ENCODE measurements at places on chromosomes 4 and X. TPM values are rescaled to one million over a fixed set of nuclear protein-coding genes. Genes with fewer than 3 reads are reported as not detected.

DNA sequence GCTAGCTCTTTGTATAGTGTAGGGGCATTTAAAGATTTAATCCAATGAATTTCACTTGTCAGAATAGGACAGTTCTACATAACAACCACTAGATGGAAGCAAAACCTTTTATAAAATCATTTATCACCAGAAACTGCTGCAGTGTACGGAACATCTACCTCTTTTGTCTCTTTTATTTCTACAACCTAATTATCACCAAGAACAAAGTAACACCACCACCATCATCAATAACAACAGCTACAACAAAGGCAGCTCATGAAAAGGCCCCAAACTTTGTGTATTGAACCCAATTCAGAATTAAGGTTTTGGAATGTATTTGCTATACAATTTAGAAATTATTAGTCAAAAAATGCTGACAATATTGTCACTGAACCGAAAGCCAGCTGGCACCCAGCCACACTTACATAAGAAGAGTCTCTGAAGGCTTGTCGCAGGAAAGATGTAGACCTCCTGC is 260.9 kb upstream of the RPS6KA3 start:
- H3K27ac ChIP-seq: no peak overlapping the region
- H3K4me3 ChIP-seq: no peak overlapping the region
- H3K27me3 ChIP-seq: no peaks in the 10 kb centered on the region
- H3K4me1 ChIP-seq: no peaks in the 10 kb centered on the region
- no peak for DNase-seq

GRCh38 chr4:1349359-1350168 is 2.6 kb downstream of the UVSSA start:
- no peak for DNase-seq
- H3K36me3 ChIP-seq: no peaks in the 10 kb centered on the region
- H3K27me3 ChIP-seq: no peaks in the 10 kb centered on the region
- H3K4me1 ChIP-seq: peaks cover 3% of the 10 kb centered on the region

GRCh38 chrX:65589304-65589703 is 54.7 kb upstream of the LAS1L start:
- no peaks in the 10 kb centered on the region for H3K36me3 ChIP-seq
- H3K4me3 ChIP-seq: no peak overlapping the region
- H3K27ac ChIP-seq: peak overlapping the region; percentile 86
- peaks cover 47% of the 10 kb centered on the region for H3K27me3 ChIP-seq

DNA sequence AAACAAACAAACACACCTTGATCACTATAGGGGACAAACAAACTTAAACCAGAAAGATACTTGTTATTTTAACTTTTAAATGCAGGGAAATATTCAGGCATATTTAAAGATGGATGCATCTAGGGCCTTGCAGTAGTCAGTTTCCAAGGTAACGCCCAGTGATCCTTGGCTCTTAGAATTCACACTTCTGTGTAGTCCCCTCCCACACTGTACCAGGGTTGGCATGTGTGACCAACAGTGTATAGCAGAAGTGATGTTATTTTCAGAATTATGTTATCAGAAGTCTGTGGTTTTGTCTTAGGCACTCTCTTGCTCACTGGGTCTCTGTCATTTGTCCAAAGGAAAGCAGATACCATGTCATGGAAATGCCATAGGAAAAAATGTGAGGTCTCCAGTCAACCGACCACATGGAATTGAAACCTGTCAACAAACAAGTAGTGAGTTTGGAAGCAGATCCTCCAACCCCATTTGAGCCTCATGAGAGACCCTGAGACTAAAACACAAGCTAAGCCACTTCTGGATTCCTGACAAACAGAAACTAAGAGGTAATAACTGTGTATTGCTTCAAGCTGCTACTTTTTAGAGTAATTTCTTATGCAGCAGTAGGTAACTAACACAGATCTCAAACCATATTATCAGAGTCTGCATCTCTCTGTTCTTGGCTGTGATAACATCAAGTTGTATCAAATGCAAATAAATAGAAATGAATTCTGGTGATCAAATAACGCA is 670.3 kb downstream of the KCTD8 start:
- H3K4me3 ChIP-seq: no peak overlapping the region
- no peaks in the 10 kb centered on the region for H3K4me1 ChIP-seq
- no peaks in the 10 kb centered on the region for H3K27me3 ChIP-seq
- no peaks in the 10 kb centered on the region for H3K36me3 ChIP-seq

DNA sequence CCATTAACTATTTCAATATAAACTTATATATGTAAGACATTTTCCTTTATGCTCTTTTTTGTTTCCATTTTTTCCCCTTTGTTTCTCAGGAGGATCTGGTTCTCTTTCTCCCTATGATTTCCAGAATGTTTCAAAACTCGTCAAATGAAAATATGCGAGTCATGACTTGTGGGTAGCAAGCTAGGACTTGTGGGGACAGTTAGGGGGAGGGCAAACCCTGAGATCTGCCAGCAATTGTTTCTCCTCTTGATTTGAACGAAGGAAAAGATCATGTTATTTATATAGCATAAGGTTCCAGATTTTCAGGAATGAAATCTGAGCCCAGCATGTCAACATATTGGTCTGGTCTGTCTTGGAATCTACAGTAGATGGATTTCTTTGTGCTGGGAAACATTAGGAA is 28.9 kb upstream of the GPC4 start:
- H3K27ac ChIP-seq: no peak overlapping the region
- H3K27me3 ChIP-seq: peaks cover 44% of the 10 kb centered on the region
- H3K4me1 ChIP-seq: no peaks in the 10 kb centered on the region
- no peak overlapping the region for H3K4me3 ChIP-seq
- H3K36me3 ChIP-seq: no peaks in the 10 kb centered on the region

GRCh38 chrX:115311601-115312001 is 22.1 kb downstream of the LUZP4 start:
- H3K4me3 ChIP-seq: no peak overlapping the region
- H3K36me3 ChIP-seq: no peaks in the 10 kb centered on the region
- no peaks in the 10 kb centered on the region for H3K4me1 ChIP-seq
- DNase-seq: no peak
- H3K27ac ChIP-seq: no peak overlapping the region
- H3K27me3 ChIP-seq: peaks cover 49% of the 10 kb centered on the region

Gene FGFBP1
- total RNA-seq: 0.73 TPM

DNA sequence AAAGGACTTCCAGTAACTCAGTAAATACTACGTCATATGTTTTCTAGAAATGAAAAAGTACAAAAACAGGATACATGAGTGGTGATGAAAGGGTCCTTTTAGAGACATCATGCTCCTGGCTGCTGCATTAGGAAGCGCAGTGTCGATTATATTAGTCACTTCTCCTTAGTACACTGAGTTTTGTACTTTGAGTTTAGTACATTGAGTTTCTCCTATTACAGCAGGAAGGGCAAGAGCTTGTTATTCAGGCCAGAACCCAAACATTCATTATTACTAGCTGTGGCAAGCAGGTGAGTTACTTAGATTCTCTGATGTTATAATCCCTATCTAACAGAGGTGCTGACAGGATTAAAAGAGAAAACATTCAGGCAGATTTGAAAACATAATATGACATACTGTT is 21.3 kb downstream of the RPGR start:
- no peaks in the 10 kb centered on the region for H3K27me3 ChIP-seq
- no peaks in the 10 kb centered on the region for H3K4me1 ChIP-seq
- no peaks in the 10 kb centered on the region for H3K36me3 ChIP-seq
- no peak overlapping the region for H3K27ac ChIP-seq
- no peak overlapping the region for H3K4me3 ChIP-seq

- H3K27me3 ChIP-seq: no peaks in the 10 kb centered on the region
- DNase-seq: no peak
- H3K36me3 ChIP-seq: no peaks in the 10 kb centered on the region
- H3K27ac ChIP-seq: no peak overlapping the region
Measured at GRCh38 chr4:26330186-26330787, 9.5 kb downstream of the RBPJ start.

Gene USP27X
- 4.7 TPM for total RNA-seq

DNA sequence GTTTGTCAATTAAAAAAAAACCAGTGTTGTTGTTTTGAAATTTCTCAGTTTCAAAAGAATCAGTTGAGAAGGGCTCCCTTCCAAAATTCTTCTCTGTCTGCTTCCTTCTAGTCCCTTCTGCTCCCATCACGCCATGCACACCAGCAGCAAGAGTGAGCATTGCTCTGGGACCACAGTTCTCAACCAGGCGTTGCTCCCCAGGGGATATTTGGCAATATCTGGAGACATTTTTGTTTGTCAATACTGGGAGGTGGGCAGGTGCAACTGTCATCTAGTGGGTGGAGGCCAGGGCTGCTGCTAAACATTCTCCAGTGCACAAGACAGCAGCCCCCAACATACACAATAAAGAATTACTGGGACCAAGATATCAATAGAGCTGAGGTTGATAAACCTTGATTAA is 74.8 kb upstream of the EGFL6 start:
- no peak for DNase-seq
- H3K27me3 ChIP-seq: peaks cover 38% of the 10 kb centered on the region
- H3K27ac ChIP-seq: no peak overlapping the region
- H3K4me3 ChIP-seq: no peak overlapping the region

- no peaks in the 10 kb centered on the region for H3K4me1 ChIP-seq
- H3K27me3 ChIP-seq: no peaks in the 10 kb centered on the region
- H3K36me3 ChIP-seq: no peaks in the 10 kb centered on the region
- H3K4me3 ChIP-seq: no peak overlapping the region
- no peak overlapping the region for H3K27ac ChIP-seq
- DNase-seq: no peak
Measured at GRCh38 chrX:42821803-42822443, 44.0 kb upstream of the PPP1R2C start.

- H3K4me1 ChIP-seq: no peaks in the 10 kb centered on the region
- H3K36me3 ChIP-seq: no peaks in the 10 kb centered on the region
Measured at GRCh38 chrX:71103110-71103983, 3.2 kb downstream of the CXorf65 start.

- DNase-seq: no peak
- no peaks in the 10 kb centered on the region for H3K27me3 ChIP-seq
- no peak overlapping the region for H3K4me3 ChIP-seq
- H3K27ac ChIP-seq: no peak overlapping the region
- no peaks in the 10 kb centered on the region for H3K36me3 ChIP-seq
Measured at GRCh38 chr4:61693520-61693919, 493.4 kb downstream of the ADGRL3 start.

Gene ARMCX4
- total RNA-seq: 20.3 TPM

GRCh38 chr4:3134201-3134600 is 59.7 kb downstream of the HTT start:
- no peaks in the 10 kb centered on the region for H3K27me3 ChIP-seq
- no peak for DNase-seq
- H3K4me1 ChIP-seq: no peaks in the 10 kb centered on the region
- H3K4me3 ChIP-seq: no peak overlapping the region
- H3K36me3 ChIP-seq: peaks cover 10% of the 10 kb centered on the region
- no peak overlapping the region for H3K27ac ChIP-seq

GRCh38 chrX:16005917-16006316 is 117.4 kb upstream of the GRPR start:
- H3K4me1 ChIP-seq: no peaks in the 10 kb centered on the region
- no peak for DNase-seq
- H3K27me3 ChIP-seq: no peaks in the 10 kb centered on the region
- no peak overlapping the region for H3K27ac ChIP-seq

- H3K27me3 ChIP-seq: no peaks in the 10 kb centered on the region
- no peak for DNase-seq
- no peaks in the 10 kb centered on the region for H3K4me1 ChIP-seq
- no peak overlapping the region for H3K27ac ChIP-seq
- no peaks in the 10 kb centered on the region for H3K36me3 ChIP-seq
Measured at GRCh38 chr4:181261279-181261678, 981.9 kb upstream of the TENM3 start.

Gene MAGEH1
- 32.3 TPM for total RNA-seq

DNA sequence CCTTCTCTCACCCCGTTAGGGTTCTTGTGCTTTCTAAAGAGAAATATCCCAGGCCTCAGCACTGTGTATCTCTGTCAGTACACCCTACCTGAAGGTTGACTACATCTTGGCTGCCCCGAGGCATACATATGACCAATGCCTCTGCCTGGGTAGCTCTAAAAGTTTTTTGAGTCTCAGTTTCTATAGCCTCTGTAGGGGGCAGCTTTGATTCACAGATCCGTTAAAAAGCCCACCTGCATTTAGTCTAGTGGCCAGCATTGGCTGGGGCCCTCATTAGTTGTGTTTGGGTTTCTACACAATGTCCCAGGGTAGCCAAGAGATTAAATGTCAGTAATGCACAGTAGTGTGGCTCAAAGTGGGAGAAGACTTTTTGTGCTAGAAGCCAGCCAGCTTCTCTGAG is 151.1 kb downstream of the CFAP299 start:
- no peaks in the 10 kb centered on the region for H3K27me3 ChIP-seq
- H3K36me3 ChIP-seq: no peaks in the 10 kb centered on the region
- no peak for DNase-seq

Gene MSX1
- 8.5 TPM for total RNA-seq

DNA sequence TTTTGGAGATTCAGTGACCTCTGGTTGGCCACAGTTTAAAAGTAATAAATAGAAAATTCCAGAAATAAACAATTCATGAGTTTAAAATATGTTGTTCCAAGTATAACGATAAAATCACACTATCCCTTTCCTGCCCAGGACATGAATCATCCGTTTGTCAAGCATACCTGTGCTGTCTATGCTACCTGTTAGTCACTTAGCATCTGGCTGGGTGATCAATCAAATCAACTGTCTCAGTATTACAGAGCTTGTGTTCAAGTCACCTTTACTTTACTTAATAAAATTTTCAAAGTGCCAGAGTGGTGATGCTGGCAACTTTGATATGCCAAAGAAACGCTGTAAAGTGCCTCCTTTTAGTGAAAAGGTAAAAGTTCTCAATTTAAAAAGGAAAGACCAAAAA is 979.5 kb upstream of the NDST4 start:
- H3K4me3 ChIP-seq: no peak overlapping the region
- H3K27me3 ChIP-seq: no peaks in the 10 kb centered on the region
- no peak overlapping the region for H3K27ac ChIP-seq
- no peaks in the 10 kb centered on the region for H3K36me3 ChIP-seq
- H3K4me1 ChIP-seq: no peaks in the 10 kb centered on the region
- no peak for DNase-seq

GRCh38 chr4:158841540-158841939 is 72.7 kb downstream of the FNIP2 start:
- no peak overlapping the region for H3K27ac ChIP-seq
- no peak for DNase-seq
- H3K27me3 ChIP-seq: no peaks in the 10 kb centered on the region
- H3K36me3 ChIP-seq: no peaks in the 10 kb centered on the region
- H3K4me3 ChIP-seq: no peak overlapping the region
- H3K4me1 ChIP-seq: no peaks in the 10 kb centered on the region

- no peak for DNase-seq
- H3K27me3 ChIP-seq: no peaks in the 10 kb centered on the region
- H3K4me3 ChIP-seq: peak overlapping the region; percentile 54
- no peaks in the 10 kb centered on the region for H3K36me3 ChIP-seq
- H3K27ac ChIP-seq: peak overlapping the region; percentile 70
Measured at GRCh38 chr4:139887376-139887802, 221.8 kb downstream of the MGST2 start.

- H3K27ac ChIP-seq: no peak overlapping the region
- DNase-seq: no peak
- no peaks in the 10 kb centered on the region for H3K4me1 ChIP-seq
Measured at GRCh38 chr4:152357206-152357605, 178.7 kb downstream of the FBXW7 start.

GRCh38 chrX:148723551-148723950 is 223.1 kb downstream of the AFF2 start:
- H3K4me3 ChIP-seq: no peak overlapping the region
- no peak for DNase-seq
- no peaks in the 10 kb centered on the region for H3K4me1 ChIP-seq
